ENCODE measurements at places on chromosomes 1 and 21.

DNA sequence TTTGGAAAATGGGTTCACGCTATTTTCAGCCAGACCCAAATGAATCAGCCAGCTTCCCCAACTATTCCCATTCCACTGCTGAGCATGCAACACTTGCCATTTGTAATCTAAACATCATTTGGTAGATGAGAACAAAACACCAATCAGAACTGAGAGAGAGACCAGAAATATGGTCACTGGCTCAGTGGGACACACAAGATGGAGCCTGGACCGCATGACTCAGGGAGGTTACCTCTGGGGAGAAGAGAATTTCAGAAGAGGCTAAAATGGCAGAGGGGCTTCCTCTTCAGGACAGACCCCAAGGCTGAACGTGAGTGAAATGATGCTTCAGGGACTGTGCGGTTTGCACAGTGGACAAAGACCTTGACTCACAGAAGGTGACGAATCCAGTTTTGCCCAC is 126.6 kb downstream of the URB2 start:
- DNase-seq, result no peak

GRCh38 chr1:63981408-63981773 is 207.6 kb downstream of the ROR1 start:
- DNase-seq, result no peak

DNA sequence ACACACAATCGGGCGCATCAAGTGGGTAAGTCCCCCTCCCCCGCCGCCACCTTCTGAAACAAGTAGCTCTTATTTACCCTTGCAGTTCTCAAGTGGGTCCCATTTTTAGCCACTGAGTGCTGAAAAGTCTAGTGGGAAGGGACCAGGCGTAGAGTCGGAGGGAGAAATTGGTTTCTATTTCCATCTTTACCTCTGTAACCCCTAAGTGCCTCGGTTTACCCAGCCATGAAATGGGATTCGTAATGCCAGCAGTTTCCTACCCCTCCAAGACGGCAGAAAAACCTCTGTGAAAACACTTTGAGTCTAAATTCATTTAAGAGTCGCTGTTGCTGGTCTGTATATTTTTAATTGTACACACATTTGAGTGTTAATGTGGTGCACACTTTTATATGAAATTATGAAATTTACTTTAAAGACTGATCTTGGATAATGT is 928 bp downstream of the TLCD4 start:
- no peak for DNase-seq

DNA sequence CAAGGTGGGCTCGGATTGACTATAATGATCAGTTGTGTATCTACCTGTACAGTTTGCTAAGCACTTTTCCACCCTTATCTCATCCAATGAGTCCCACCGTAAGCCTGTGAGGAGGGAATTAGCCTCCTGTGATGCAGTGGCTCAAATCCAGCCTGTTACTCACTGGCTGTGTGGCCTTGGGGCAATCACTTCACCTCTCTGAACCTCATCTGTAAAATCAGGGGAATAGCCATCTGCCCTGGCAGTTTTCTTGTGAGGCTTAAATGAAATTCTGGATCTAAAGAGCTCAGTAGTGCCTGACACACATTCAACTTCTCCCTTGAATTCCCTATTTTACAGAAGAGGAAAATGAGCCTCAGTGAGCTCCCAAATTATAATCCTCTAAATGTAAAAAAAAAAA is 7.4 kb upstream of the EXTL1 start:
- DNase-seq, result no peak

- DNase-seq, result no peak
Measured at GRCh38 chr1:243475966-243476365, 220.1 kb downstream of the SDCCAG8 start.

DNA sequence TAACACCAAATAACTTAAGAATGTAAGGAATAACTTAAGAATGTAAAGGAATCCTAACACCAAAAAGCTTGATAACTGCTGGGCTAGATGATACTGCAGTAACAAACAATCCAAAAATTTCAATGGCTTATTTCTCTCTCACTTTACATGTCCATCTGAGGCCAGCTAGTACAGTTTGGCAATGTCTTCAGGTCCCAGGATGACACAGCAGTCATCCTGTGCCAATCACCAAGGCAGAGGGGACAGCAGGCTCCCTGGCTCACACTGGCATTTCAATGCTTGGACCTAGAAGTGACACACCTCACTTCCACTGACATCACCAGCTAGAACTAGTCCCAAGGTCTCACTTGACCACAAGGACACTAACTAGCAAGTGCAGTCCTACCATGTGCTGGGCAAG is 15.3 kb downstream of the DNAJC11 start:
- DNase-seq, result no peak

DNA sequence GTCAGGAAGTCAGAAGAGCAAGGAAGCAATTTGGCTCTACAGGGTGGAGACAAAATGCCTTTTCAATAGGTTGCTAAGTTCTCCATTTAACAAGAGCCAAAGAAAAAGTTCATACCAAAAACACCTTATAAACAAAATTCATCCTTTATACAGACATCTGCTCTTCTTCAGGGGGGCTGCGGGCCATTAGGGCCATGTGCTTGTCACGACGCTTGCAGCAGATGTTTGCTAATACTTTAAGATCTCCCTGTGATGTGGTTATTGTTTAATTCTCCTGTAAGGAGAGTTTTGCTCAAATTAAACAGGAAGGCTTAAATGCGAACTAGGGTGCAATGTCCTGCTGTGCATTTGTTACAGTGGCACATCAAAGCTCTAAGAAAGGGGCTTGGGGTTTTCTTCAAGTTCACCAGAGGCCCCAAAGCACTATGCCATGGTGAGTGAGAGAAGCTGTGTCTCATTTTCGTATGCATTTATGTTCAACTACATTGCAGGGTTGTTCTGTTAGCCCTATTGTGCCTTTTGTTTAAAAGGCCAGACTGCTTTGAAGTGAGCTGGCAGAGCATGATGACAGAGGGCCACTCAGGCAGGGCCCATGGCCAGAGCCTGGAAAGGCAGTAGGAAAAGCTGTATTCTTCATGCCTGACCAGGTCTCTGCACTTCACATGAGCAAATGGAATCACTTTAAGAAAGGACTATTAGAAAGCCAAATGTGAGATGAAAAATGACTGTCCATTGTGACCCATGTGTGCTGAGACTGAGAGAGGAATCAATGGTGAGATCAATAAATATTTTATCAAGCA is 24.8 kb upstream of the NTPCR start:
- no peak for DNase-seq

- no peak for DNase-seq
Measured at GRCh38 chr21:30714456-30714855, 4.1 kb downstream of the KRTAP21-3 start.

GRCh38 chr1:11807133-11807532 is 1.1 kb downstream of the CLCN6 start:
- no peak for DNase-seq

DNA sequence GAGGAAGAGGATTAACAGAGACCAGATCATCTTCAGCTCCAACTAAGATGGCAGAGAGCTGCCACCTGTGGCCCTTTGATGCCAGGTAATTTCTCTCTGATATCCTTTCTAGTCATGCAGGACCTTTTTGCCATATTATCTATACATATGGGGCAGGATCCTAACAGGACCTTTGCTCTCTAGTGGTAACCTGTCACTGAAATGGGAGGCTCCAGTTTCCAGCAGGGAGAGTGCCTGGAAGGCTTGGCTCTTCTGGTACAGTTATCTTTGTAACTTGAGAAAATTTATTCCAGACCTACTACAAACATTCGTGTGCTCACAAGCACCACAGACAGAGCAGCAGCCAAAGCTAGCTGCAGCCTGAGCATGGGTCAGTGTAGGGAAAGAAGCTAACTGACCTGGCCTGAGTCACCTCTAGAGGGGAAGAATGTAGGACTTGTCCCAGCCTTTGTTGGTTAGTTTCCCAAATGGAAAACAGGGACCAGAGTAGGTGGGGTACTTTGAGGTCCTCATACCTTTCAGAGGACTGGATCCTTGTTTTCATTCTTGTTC is 86.5 kb upstream of the MACF1 start:
- DNase-seq, result no peak

- peak; percentile 74 for DNase-seq
Measured at GRCh38 chr1:78003882-78004718, 639 bp upstream of the DNAJB4 start.

- no peak for DNase-seq
Measured at GRCh38 chr1:39046613-39047210, 20.6 kb downstream of the NDUFS5 start.

GRCh38 chr1:91952187-91952586 is 3.0 kb downstream of the BRDT start:
- DNase-seq, result no peak

DNA sequence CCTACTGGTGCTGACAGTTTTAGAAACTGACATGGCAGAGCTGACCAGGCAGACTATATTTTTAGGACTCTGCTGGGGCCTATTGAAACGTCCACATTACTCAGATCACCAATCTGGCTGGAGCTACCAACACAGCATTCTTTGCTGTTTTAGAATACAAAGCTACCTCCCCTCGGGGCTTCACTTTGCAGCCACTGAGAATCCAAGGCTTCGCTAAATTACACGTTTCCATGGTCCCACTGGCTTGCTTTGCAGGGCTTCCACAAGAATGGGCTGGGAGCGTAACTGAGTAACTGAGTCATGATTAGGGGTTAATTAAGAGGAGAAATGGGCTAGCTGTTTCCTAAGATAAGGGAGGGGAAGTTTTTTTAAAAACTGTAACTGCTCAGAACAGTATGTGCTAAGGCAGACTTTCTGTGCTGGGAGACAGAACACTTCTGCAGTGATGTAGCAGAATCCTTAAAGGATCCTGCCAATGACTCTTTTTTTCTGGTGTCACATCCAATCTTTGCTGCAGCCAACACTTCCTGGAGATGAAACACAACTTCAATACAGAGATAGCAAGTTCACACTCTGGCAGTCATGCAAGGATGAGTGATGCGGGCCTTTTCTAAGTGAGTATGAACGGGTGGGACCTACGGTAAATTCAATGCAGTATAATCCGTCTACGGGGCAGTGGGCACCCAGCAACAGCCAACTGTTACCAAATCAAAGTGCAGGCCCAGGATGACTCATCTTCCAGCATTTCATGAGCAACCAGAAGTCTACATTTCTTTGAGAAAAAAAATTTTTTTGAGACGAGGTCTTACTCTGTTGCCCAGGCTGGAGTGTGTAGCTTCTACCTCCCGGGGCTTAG is 21.5 kb downstream of the NDUFS5 start:
- no peak for DNase-seq

DNA sequence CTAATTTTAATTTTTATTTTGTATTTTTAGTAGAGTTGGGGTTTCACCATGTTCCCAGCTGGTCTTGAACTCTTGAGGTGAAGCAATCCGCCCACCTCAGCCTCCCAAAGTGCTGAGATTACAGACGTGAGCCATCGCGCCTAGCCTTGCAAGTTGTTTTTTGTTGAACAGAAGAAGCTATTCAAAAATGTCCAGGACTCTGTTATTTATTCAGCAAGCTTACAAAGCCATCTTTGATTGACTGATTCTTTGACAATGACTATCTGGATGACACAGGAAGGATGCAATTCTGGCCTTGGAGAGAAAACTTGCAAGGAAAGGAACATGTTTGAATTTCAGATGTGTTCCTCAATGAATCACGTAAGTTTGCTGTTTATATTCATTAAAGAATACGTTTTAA is 63.5 kb downstream of the MAP3K7CL start:
- no peak for DNase-seq

Measured in Panc1 (cell line).